ENCODE measurements at places on chromosomes 12 and 14.
A peak's percentile ranks its signal among the peaks of the same experiment; 100 is the strongest.

DNA sequence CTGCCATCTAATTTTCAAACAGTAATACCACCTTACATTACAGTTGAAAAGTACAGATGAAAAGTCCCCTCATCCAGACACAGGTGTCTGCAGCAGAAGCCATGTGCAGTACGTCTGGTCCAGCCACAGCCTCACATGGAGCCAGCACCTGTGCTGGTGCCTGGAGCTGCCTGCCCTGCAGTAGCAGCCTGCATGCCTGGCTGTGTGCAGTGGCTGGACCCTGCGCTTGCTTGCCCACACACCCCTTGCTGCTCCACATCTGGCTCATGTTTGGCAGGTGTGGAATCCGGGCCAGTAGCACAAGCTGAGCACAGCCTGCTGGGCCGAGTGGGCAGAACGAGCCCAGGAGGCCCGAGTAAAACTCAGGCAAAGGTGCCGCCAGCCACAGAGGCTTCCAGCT, 21.8 kb upstream of the CPM start:
- no peak for DNase-seq

DNA sequence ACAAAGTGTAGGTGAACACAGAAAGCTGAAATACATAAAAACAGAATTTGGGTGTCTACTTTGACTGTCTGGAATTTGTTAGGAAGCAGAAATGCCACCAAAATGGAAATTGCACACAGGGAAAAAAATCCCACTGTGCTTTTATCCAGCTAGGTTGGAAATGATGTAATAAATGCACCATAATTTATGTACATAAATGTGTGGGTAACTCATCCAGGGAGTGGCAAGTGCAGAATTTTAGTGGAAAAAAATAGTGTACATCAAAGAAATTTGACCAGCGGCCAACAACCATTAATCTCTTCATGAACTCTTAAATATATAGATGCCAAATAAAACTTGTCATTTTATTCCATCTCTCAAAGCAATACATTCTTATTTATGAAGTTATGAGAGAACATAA, 105.6 kb downstream of the LLPH start:
- DNase-seq = no peak

DNA sequence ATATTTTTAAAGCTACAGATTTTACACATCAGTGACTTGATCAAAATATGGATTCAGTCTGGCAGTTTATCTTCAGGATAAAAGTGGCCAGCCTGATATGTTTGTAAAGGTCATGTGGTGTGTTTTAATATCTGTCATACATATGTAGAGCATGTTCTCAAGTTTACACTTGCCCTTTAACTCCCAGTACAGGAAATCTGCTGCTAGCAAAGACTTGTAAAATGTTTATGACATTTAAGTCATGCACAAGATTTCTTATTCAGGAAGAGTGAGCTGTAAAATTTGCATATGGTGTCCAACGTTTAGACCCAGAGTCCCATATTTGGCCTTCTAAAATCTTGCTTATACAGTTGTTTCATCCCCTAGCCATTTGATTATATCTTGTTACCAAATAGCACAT, 197.5 kb upstream of the FLRT2 start:
- DNase-seq = no peak

DNA sequence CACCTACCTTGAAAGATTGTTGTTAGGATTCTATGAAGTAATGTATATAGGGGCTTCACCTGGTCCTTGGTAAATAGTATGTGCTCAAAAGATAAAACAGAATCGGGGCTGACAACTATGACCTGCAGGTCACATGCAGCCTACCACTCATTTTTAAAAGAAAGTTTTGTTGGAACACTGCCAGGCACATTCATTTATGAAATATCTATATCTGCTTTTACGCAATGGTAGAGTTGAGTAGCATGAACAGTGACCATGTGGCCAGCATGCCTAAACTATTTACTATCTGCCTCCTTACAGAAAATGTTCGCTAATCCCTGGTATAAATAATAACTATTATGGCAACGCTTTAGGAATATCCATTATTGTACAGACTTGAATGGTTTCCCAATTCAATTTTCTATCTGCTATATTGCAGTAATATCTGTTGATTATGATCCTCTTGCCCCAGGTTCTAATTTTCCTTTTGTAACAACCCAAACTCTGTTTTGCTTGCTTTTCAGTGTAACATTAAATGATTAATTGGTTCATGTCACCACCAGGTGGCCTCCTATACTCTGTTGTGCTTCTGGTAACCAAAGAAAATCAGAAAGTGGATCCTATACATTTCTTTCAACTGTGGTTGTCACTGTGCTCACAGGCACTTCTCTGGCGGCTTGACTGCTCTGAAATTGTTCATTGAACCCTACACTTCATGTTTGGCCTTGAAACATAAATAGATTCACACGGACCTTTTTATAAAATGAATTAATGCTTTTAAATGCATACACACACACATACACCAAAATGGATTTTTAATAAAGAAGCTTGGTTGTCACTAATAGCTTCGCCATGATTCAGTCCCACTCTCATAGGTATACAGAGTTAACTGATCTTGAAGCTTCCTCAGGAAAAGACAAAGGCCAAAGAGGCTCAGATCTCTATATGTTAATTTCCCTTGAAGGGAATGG, 227.7 kb upstream of the NPAS3 start:
- no peak for DNase-seq

- no peak for DNase-seq
Measured at GRCh38 chr12:53224061-53224896, 7.7 kb downstream of the RARG start.

DNA sequence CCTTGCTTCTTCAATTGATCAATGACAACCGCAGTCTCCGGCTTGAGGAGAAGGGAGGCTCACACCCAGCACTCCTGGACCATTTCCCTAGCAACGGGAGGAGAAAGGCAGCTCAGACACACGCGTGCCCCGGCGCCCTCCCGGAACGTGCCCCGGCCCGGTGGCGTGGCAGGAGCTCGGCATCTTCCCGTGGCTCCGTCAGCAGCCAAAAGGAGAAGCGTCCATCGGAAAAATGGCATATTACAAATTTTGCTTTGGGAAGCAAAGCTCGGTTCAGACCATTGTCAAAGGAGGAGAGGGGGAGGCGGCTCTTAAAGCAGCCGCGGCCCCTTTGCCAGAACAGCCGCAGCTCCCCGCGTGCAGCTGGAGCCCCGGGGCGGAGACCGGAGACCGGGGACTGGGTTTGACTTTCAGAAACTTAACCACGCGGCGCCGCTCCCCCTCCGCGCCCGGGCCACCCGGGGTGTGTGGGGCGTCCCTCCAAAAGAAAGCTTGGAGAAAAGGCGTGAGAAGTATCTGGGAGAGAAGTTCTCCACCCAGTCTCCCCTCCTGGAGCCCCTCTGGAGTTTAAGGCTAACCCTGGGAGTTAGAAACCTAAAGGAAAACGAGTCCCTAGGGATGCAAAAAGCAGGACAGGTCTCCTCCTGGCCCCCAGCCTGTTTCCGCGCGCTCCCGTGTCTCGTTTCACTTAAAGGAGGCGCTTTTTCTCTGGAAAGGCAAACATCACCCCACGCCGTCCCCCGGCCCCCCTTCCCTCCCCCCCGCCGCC, 545 bp downstream of the PPFIA2 start:
- no peak for DNase-seq

GRCh38 chr12:6821591-6822425, at the start of gene GPR162:
Gene GPR162, plus strand, starts transcription at chr12:6821821. Its CDS starts 2,078 bp downstream, at chr12:6823899.
- DNase-seq = no peak

GRCh38 chr14:37697489-37698121, 102.2 kb downstream of the TTC6 start:
- no peak for DNase-seq

DNA sequence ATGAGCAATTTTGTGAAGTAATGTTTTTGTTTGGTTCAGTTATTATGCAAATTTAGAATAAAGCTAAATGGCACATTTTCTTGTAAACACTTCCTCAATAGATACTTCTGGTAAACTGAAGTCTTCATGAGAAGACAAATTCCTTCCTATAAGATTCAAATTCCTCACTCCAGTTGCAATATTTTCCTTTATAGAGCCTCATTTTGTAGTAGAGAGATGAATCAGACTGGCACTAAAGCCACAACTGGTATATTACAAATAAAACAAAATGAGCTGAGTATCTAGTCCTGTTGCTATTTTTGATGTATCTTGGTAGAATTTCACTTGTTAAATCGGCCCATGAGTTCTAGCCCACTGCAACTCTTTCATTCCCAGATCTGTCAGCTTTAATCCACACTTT, 5.5 kb downstream of the LGR5 start:
- DNase-seq = no peak

- DNase-seq = peak; percentile 76
Measured at GRCh38 chr14:75277008-75277814, 1.4 kb upstream of the FOS start.

DNA sequence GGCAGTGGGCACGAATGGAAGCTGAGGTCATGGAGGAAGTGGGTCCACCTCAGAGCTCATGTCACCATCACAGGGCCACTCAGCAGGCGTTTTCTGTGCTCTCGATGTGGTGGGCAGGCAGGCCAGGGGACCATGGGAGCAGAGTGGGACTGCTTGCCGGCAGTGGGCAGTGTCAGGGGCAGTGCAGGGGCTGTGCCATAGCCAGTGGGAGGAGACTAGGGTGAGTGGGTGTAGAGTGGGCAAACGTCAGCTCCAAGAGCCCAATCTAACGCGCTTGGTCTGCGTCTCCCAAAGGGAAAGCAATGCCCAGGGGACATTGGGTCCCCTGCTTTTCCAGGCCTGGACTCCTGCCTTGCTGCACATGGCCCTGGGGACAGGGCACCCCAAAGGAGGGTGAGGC, 58.3 kb downstream of the SLC6A12 start:
- DNase-seq = no peak

- no peak for DNase-seq
Measured at GRCh38 chr12:5612556-5613410, 180.9 kb downstream of the NTF3 start.

DNA sequence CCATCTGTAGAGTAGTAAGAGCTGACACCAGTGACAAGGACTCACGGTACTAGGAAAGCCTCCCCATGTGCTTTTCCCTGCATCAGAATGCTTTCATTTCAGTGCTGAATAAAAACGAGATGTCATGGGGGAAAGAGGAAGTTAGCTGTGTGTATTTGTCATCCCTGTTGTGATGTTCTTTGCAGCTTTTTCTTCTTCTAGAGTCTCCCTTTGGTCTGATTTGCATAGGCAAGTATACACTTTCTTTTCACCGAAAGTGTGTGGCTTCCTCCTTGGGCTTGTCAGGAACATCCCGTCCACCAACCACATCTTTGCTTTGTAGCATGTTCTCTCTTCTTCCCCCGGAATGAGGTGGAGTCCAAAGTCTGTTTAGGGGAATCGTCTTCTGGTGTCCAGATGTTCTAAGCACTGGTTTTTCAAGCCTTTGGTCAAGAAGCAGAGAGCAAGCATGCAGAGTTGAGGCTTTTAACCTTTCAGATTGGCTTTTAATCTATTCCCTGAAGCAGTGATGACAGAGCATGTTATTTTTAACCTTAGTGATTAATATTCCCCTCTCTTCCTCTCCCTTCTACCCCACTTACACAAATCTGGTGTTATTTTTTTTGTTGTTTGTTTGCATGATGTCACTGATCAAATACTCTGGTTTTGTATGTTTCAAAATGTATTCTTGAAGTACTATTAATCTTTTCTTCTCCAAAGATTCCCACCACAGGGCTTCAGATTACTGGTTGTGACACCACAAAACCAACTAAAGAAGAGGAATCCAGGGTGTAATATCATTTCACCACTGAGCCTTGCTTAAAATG, 163.4 kb downstream of the SAMD4A start:
- no peak for DNase-seq

GRCh38 chr14:91402771-91403600, 14.6 kb downstream of the CCDC88C start:
- no peak for DNase-seq

- DNase-seq = no peak
Measured at GRCh38 chr12:44015333-44015941, 179.6 kb downstream of the TMEM117 start.

DNA sequence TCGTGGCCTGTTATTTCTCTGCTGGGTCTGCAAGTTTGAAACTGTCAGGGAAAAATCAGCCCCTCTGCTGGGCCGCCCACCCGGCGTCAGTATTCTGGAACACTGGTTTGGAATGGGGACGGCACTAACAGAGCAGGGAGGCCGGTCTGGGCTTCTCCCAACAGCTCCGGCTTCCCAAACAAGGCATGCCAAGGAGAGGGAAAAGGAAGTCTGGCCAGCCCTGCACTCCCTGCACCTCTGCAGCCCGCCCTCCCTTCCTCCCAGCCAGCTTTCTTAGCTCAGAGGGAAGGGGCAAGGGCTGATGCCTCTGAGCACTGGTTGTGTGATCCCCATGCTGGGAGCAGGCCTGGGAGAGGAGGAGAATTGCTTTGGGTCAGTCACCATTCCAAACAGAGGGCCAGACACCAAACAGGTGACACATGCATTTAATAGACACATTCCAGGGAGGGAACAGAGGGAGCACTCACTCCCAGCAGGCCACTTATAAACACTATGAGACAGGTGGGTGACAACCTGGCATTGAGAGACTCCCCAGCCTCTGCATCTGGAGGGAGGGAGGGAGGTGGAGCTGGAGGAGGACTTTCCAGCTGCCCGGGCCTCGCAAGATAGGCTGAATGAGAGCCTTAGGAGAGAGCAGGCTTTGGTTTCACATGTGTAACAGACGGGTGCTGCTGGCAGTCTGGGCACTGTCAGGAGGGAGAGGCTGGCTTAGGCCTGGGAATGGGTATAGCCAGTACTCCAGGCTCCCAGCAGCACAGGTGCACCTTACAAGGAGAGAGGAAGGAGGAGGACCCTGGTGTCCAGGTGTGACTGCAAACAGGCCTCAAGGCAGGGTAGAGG, 10.3 kb downstream of the KRT75 start:
- no peak for DNase-seq

GRCh38 chr14:76153919-76154318, 2.2 kb downstream of the GPATCH2L start:
- no peak for DNase-seq

GRCh38 chr12:49369411-49370145, 2.3 kb downstream of the SPATS2 start:
- DNase-seq = no peak

DNA sequence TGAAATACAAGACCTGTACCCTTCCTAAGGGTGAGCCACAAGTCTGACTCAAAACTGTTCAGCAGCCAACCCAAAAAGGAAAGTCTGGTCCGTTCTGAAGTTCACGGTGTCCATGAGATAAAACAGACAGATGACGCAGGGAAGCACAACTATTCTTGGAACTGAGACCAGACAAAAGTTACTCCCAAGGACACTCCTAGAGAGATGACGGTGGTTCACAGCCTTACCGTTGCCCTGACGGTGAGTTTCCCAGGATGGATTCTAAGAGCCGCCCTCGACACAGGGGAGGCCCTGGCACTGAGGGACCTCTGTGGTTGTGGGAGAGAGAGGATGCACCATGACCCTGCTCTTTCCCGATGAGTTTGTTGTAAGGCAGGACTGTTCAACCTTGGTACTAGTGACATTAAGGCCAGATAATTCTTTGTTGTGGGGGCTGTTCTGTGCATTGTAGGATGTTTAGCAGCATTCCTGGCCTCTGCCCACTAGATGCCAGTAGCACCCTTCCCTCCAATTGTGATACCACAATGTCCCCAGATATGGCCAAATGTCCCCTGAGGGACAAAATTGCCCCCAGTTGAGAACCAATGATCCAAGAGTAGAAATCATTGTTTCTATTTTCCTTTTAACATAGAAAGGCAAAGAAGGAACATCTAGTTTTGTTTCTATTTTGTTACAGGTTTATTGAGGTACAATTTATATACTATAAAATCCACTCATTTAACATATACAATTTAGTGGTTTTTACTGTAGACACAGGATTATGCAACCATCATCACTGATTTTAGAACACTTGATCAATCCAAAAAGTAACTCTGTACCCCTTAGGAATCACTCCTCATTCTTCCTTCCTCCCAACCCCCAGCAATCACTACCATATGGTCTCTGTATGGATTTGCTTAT, 23.0 kb downstream of the OR10P1 start:
- DNase-seq = no peak

- DNase-seq = no peak
Measured at GRCh38 chr14:75489480-75489837, 32.8 kb upstream of the BATF start.

Measured in effector memory CD4-positive, alpha-beta T cell (primary cell).